H7 (cell line): ENCODE measurements at places on chromosomes 2 and 18.

DNA sequence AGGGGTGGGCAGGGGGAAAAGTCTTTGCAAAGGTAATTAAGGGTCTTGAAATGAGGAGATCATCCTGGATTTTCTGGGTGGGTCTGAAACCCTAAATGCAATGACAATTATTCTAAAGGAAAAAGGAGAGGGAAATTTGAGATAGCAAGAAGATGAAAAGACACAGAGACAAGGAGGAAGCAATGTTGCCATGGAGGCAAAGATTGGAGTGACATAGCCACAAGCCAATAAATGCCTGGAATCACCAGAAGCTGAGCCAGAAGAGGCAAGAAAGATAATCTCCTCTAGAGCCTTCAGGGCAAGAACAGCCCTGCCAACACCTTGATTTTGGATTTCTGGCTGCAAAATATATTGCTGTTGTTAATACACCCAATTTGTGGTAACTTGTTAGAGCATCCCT is 1246.3 kb upstream of the PIK3C3 start:
- DNase-seq: no peak

- DNase-seq: no peak
Observed at GRCh38 chr2:113012436-113013335, 7.4 kb downstream of the IL36A start.

- no peak for DNase-seq
Observed at GRCh38 chr2:30293303-30293921, 62.1 kb downstream of the LBH start.

DNA sequence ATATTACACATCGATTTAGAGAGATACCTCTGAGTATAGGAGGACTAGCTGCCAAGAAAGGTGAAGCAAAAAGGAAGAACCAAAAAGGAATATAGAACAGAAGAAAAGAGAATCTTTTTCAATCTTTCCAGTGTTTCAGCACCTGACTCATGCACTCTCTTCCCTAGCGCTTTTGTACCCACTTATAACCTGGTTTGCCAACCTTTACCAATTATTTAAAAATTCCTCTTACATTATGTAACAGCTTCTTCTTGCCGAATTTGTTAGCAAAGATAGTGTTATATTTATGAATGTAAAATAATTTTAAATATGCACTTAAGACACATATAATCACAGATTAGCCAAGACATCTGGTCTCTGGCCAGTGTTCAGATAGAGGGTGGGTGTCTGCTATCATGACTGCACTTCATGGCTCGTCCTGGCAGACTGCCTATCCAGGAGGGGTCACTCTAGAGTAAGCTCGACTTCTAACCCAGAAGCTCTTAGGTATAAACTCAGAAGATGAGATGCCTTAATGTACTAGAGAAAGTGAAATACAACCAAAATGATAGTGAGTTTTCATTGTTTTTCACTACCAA is 122.9 kb downstream of the ATAD2B start:
- DNase-seq: peak; percentile 18

DNA sequence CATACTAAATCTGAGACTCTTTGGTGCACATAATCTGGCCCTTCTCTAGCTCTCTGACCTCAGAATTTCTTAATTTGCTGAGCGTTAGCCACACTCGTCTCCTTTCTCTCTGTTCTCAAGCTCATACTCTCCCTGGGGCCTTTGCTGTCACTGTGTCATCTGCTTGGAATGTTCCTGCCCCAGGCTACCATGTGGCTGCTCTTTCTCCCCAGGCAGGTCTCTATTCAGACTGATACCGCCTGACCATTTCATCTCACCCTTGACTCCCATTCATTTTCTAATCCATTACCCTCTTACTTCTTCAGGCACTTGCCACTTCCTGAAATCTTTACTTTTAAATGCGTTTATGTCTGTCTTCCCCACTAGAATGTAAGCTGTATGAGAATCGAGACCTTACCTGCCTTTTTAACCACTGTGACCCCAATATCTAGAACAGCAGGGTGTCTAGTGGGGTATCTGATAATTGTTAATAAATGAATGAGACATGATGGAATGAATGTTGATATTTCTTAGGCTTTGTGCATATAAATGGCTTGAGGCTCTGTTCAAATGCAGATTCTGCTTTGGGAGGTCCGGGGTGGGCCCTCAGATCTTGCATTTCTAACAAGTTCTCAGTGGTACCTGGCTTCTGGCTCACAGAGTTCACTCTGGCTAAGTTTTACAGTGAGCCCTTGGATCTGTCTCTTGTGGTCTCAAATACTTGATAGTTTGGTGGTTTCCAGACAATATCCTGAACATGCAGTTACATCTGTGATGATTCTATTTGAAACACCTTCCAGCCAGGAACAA is 89.9 kb upstream of the EPC2 start:
- peak; percentile 70 for DNase-seq

- DNase-seq: no peak
Observed at GRCh38 chr2:45892757-45893156, 241.3 kb downstream of the PRKCE start.

DNA sequence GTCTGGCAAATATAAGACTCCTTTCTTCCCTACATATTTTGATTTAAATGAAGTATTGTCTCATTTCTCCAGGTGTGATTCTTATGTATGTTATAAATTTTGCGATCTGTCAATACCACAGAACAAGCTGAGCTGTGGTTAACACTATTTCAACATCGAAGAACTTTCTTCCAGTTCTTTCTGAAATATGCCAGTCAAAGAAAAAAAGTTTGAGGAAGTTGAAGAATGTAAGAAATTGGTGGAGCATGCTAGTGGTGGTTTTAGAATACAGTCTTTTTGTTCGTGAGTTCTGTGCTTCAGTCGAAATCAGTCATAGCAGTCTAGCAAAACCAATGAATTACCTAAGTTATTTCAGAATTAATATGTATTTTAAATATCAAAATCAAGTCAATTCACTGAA is 8.6 kb upstream of the COBLL1 start:
- DNase-seq: no peak
